ENCODE measurements at places on chromosomes 3 and 15.

DNA sequence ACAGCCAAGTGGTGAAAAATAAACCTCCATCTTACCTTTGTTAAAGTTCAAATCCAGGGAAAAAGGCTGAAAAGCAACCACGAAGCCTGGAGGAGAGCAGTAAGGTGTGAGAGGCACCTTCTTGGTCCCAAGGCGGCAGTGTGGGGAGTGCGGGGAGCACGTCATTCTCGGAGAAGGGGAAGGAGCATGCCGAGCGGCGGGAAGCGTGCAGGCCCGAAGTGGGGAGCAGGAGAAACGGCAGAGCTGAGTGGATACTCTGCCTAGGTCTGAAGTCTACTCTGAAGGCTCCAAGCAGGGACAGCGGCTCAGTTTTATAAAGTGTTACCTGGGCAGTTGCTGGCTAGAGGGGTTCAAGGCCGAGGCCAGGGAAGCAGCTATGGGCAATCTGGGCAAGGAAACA lies 96.9 kb downstream of the RYK start:
- DNase-seq: no peak

DNA sequence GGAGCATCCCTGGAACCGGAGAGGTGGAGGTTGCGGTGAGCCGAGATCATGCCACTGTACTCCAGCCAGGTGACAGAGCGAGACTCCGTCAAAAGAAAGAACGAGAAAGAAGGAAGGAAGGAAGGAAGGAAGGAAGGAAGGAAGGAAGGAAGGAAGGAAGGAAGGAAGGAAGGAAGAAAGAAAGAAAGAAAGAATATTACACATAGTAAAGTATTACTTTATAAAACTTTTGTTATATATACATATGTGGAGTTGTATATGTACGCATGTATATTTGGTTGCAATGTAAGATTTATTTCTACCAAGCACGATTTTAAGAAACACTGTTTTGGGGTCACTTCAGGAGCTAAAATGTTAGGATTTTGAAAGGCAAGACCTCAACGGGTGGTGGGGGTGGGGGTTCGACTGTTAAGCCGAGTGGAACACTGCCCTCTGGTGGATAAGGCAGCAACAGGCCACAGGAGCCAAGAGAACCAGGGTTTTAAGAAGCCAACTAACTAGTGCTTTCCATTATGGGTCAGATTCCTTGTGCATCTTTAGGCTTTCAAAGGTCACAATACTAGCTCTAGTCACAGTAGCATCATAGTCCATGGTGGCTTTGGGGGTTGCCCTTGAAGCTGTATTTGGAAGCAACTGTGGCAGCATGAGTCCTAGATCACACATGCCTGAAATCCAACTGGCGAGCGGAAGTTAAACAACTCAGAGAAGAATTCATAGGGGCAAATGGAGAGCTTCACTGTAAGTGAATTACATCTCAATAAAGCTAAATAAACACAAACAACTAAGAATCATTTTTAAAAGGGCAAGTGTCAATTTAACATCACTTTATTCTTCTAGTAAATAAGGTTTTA lies 22.5 kb downstream of the GLB1 start:
- DNase-seq: peak; percentile 65

- no peak for DNase-seq
Observed at GRCh38 chr15:82679626-82680199, 30.0 kb downstream of the AP3B2 start.

DNA sequence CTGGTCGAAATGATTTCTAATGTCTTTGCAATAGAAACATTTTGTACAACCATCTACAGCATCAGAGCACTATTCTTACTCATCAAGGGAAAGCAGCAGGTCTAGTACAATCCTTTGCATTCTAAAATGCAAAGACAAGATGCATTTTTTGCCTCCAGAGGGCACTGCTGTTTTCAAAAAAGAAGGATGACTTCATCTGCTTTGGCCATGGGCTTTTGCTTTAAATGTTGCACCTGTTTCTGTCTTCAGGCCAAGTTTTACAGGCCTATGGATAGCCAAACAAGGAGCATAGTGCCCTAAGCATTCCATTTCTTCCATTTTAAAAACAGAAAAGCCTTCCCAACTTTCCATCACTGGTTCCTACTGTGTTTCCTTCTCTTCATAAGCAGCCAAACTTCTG lies 3.4 kb downstream of the PARP9 start:
- DNase-seq: peak; percentile 64

DNA sequence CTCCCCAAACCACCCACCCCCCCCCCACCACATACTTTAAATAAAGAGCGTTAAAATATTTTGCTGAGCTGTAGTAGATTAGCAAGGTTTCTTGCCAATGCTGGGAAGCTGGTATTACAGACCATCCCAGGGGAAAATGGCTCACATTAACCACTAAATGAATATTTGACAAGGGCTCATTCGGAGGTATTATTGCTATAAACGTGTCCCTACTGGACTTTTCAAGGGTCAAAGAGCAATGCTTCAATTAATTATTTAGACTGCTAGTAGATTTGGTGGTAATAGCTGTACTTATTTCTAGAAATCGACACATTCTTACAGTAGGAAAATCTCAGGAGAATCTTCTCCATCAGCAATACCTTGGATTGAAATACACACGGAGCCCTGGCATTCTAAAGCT lies 5.2 kb downstream of the SOX2 start:
- no peak for DNase-seq

DNA sequence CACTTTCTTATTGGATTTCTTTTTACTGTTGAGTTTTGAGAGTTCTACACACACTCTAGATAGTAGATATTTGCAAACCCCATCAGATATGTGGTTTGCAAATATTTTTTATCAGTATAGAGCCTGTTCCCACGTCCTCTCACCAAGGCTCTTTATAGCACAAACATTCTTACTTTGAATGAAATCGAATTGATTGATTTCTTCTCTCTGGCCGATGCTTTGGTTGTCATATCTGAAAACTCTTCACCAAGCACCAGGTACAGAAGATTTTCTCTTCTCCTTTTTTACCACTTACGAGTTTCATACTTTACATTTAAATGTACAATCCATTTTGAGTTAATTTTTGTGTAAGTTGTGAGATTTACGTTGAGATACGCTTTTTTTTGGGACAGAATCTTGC lies 163.4 kb downstream of the PTPRG start:
- no peak for DNase-seq

- DNase-seq: no peak
Observed at GRCh38 chr3:52524258-52524751, 9.4 kb downstream of the NT5DC2 start.

Measured in LoVo (cell line).